ENCODE measurements at places on chromosomes 2 and 18. TPM values are rescaled to one million over a fixed set of nuclear protein-coding genes. Genes with fewer than 3 reads are reported as not detected.

Gene ZAP70
- 0.06 TPM for total RNA-seq

Gene CYTIP
- not detected for total RNA-seq

Gene LANCL1
- total RNA-seq, result 18.0 TPM

Gene PDE6D
- 22.1 TPM for total RNA-seq

Gene OSR1
- total RNA-seq, result 4.6 TPM

Gene AQP12B
- not detected for total RNA-seq

Gene ELAC1
- total RNA-seq, result 4.0 TPM

Gene CFAP65
- total RNA-seq, result 0.14 TPM

Gene DLX2
- total RNA-seq, result 0.99 TPM

Gene UGGT1
- 19.5 TPM for total RNA-seq

Gene PDE11A
- total RNA-seq, result 0.58 TPM

Gene FAM237A
- not detected for total RNA-seq

Gene IL1A
- 0.15 TPM for total RNA-seq

Gene REG3G
- total RNA-seq, result not detected

Gene SPEG
- total RNA-seq, result 6.9 TPM

Gene KRTCAP3
- total RNA-seq, result 0.71 TPM

Gene RAX
- not detected for total RNA-seq

Gene SCG2
- 1.3 TPM for total RNA-seq

Gene DES
- 0.17 TPM for total RNA-seq

Gene RGPD4
- total RNA-seq, result 0.07 TPM

Gene LRP2
- under 0.01 TPM for total RNA-seq

Gene REG3A
- not detected for total RNA-seq

Gene ACADL
- 0.07 TPM for total RNA-seq

Gene CYP1B1
- 9.8 TPM for total RNA-seq

Gene C2orf66
- 0.09 TPM for total RNA-seq

Gene VWC2L
- total RNA-seq, result not detected

Gene MRPL30
- 34.5 TPM for total RNA-seq

Gene ALLC
- 0.06 TPM for total RNA-seq

Gene IL36G
- total RNA-seq, result 0.10 TPM

Gene GAL3ST2
- 0.28 TPM for total RNA-seq

Gene KCNJ13
- total RNA-seq, result not detected

Gene NOSTRIN
- total RNA-seq, result 1.6 TPM

Gene PTPRN
- total RNA-seq, result 1.3 TPM

Gene SIX2
- 0.35 TPM for total RNA-seq

Gene RIT2
- not detected for total RNA-seq

Gene CIB4
- total RNA-seq, result not detected

Gene SPATA3
- not detected for total RNA-seq

Gene OR6B2
- total RNA-seq, result not detected

Gene G6PC2
- not detected for total RNA-seq

Gene PFN4
- total RNA-seq, result 1.2 TPM

All from A549 treated with CpdA at 1 μM for 4 hours (cell line).